ENCODE measurements at places on chromosomes 4 and X. TPM values are rescaled to one million over a fixed set of nuclear protein-coding genes. Genes with fewer than 3 reads are reported as not detected.

GRCh38 chr4:5924461-5925125 lies 31.7 kb upstream of the CRMP1 start:
- DNase-seq: no peak

DNA sequence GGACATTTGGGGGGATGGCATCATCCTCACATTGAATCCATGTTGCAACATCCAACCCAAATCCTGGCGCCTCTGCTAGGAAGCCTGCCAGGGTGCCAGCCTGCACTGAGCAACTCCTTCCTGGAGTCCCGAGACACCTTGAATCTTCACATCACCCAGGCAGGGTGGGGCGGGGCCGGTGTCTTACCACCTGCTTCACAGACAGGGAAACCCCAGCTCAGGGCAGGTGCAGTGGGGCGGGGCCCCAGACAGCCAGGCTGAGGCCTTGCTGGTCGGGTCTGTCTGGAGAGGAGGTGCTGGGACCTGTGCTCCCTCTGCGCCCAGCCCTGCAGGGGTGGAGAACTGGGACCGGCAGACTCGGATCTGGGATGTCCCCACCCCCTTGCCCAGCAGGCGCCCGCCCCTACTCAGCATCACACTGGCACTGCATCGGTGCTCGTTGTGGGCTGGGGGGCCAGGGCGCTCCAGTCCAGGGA lies 31.5 kb upstream of the HTRA3 start:
- DNase-seq: peak; percentile 36

GRCh38 chrX:42472727-42473126 lies 305.2 kb downstream of the PPP1R2C start:
- DNase-seq: no peak

- peak; percentile 65 for DNase-seq
Measured at GRCh38 chrX:48864210-48864609, 28.8 kb upstream of the PCSK1N start.

CNGA1 gene
- 6.5 TPM for total RNA-seq

- no peak for DNase-seq
Measured at GRCh38 chrX:17591741-17592110, 145.6 kb upstream of the SCML1 start.

SAGE1 gene
- total RNA-seq: not detected

MAGEA2 gene
- not detected for total RNA-seq

SPANXN4 gene
- total RNA-seq: not detected

GRCh38 chrX:22481436-22481835 lies 208.7 kb downstream of the CBLL2 start:
- no peak for DNase-seq

TECRL gene
- total RNA-seq: not detected

GRCh38 chrX:101263766-101264165 lies 27.4 kb downstream of the TAF7L start:
- no peak for DNase-seq
